Common myeloid progenitor, CD34-positive (primary cell): ENCODE measurements at places on chromosomes 3 and 15.

DNA sequence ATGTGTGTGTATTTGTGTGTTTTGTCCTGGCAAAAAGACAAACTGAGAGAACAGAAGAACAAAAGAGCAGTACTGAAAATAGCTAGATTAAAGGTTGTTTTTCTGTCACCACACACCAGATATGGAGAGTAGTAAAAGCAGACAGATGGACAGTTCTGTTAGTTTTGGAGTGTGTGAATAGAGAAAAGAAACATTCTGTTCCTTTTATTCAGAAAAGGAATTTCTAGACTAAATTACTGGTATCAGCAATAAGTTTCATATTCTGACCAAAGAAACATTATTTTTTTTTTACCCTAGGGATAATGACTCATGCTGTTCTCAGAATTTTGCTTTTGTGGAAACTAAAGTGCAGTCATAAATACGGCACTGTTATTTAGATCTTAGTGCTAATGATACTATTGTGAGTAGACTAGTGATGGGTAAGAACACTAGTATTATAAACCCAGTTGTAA lies 32.9 kb downstream of the PIK3CA start:
- H3K4me1 ChIP-seq, result peaks cover 11% of the 10 kb centered on the region
- no peaks in the 10 kb centered on the region for H3K27me3 ChIP-seq
- peak overlapping the region; percentile 25 for H3K27ac ChIP-seq
- H3K4me3 ChIP-seq, result no peak overlapping the region
- no peaks in the 10 kb centered on the region for H3K36me3 ChIP-seq

DNA sequence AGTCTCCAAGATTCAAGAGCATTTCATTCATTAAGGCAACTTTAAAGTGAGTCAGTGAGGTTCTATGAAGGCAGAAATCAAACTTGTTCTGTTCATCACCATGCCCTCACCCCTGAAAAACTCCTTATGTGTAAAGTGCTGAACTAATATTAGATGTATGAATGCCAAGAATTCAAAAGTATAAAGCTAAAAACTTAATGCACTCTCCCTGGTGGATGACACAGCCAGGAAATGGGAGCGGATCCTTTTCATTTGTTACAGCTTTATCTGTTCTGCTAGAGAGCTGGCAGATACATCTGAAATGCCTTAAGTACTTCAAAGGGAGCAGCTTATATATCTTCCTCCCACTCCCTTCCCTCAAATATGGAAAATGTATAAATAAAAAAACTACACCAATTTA lies 8.2 kb downstream of the TXNRD3 start:
- no peaks in the 10 kb centered on the region for H3K4me1 ChIP-seq
- H3K4me3 ChIP-seq, result no peak overlapping the region
- H3K27me3 ChIP-seq, result no peaks in the 10 kb centered on the region
- H3K36me3 ChIP-seq, result peaks cover 11% of the 10 kb centered on the region
- DNase-seq, result no peak
- no peak overlapping the region for H3K27ac ChIP-seq

GRCh38 chr3:61725851-61726333 lies 164.5 kb downstream of the PTPRG start:
- no peak overlapping the region for H3K27ac ChIP-seq
- H3K27me3 ChIP-seq, result no peaks in the 10 kb centered on the region
- no peaks in the 10 kb centered on the region for H3K36me3 ChIP-seq
- no peak for DNase-seq
- H3K4me3 ChIP-seq, result no peak overlapping the region
- no peaks in the 10 kb centered on the region for H3K4me1 ChIP-seq

GRCh38 chr3:194488055-194488742 lies 1.4 kb upstream of the ATP13A3 start:
- H3K27me3 ChIP-seq, result no peaks in the 10 kb centered on the region
- H3K27ac ChIP-seq, result no peak overlapping the region
- DNase-seq, result no peak
- no peaks in the 10 kb centered on the region for H3K36me3 ChIP-seq
- H3K4me3 ChIP-seq, result peak overlapping the region; percentile 85

GRCh38 chr3:14772533-14773138 lies 46.1 kb upstream of the FGD5 start:
- no peak overlapping the region for H3K27ac ChIP-seq
- H3K36me3 ChIP-seq, result no peaks in the 10 kb centered on the region
- no peaks in the 10 kb centered on the region for H3K27me3 ChIP-seq
- H3K4me3 ChIP-seq, result no peak overlapping the region

DNA sequence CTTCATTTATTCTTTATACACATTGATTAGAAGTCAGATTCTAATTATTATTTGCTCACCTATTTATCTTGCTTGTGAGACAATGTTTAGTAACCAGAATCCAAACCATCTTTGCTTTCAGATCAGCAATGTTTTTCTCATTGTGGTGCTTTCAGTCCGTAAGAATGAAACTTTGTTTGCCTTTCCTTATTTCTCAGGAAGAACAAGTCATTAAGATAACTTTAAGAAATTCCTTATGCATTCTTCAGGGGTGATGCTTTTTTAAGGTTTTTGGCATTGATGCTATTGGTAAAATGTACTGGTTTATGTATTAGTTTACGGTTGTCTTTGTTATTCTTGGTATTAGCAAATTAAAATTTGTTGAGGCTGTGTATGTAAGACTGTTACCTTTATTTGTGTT lies 120.8 kb upstream of the POU1F1 start:
- no peaks in the 10 kb centered on the region for H3K36me3 ChIP-seq
- no peak for DNase-seq
- H3K4me1 ChIP-seq, result no peaks in the 10 kb centered on the region
- H3K4me3 ChIP-seq, result no peak overlapping the region

DNA sequence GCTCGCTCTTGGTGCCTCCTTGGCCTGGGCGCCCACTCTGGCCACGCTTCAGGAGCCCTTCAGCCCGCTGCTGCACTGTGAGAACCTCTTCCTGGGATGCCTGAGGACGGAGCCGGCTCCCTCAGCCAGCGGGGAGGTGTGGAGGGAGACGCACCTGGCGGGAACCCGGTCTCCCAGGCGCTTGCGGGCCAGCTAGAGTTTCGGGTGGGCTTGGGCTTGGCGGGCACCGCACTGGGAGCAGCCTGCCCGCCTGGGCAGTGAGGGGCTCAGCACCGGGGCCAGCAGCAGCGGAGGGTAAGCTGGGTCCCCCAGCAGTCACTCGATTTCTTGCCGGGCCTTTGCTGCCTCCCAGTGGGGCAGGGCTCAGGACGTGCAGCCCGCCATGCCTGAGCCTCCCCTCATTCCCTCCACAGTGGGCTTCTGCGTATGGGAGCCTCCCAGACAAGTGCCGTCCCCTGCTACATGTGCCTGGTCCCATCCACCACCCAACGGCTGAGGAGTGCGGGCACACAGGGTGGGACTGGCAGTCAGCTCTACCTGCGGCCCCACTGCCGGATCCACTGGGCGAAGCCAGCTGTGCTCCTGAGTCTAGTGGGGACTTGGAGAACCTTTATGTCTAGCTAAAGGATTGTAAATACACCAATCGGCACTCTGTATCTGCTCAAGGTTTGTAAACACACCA lies 708.7 kb downstream of the VGLL3 start:
- H3K36me3 ChIP-seq, result no peaks in the 10 kb centered on the region
- H3K4me1 ChIP-seq, result no peaks in the 10 kb centered on the region
- H3K4me3 ChIP-seq, result no peak overlapping the region
- DNase-seq, result no peak

GRCh38 chr15:64386291-64386690 lies 1.3 kb upstream of the TRIP4 start:
- no peak overlapping the region for H3K4me3 ChIP-seq
- peaks cover 11% of the 10 kb centered on the region for H3K4me1 ChIP-seq
- H3K36me3 ChIP-seq, result no peaks in the 10 kb centered on the region
- no peak for DNase-seq
- H3K27me3 ChIP-seq, result no peaks in the 10 kb centered on the region

GRCh38 chr3:18379647-18380046 lies 45.5 kb downstream of the SATB1 start:
- no peaks in the 10 kb centered on the region for H3K27me3 ChIP-seq
- peaks cover 52% of the 10 kb centered on the region for H3K36me3 ChIP-seq
- H3K27ac ChIP-seq, result no peak overlapping the region
- H3K4me1 ChIP-seq, result peaks cover 4% of the 10 kb centered on the region
- H3K4me3 ChIP-seq, result no peak overlapping the region

- no peak overlapping the region for H3K4me3 ChIP-seq
- H3K4me1 ChIP-seq, result no peaks in the 10 kb centered on the region
- no peak for DNase-seq
- no peaks in the 10 kb centered on the region for H3K36me3 ChIP-seq
- H3K27ac ChIP-seq, result no peak overlapping the region
- H3K27me3 ChIP-seq, result no peaks in the 10 kb centered on the region
Measured at GRCh38 chr3:76264496-76264895, 479.1 kb upstream of the ZNF717 start.

DNA sequence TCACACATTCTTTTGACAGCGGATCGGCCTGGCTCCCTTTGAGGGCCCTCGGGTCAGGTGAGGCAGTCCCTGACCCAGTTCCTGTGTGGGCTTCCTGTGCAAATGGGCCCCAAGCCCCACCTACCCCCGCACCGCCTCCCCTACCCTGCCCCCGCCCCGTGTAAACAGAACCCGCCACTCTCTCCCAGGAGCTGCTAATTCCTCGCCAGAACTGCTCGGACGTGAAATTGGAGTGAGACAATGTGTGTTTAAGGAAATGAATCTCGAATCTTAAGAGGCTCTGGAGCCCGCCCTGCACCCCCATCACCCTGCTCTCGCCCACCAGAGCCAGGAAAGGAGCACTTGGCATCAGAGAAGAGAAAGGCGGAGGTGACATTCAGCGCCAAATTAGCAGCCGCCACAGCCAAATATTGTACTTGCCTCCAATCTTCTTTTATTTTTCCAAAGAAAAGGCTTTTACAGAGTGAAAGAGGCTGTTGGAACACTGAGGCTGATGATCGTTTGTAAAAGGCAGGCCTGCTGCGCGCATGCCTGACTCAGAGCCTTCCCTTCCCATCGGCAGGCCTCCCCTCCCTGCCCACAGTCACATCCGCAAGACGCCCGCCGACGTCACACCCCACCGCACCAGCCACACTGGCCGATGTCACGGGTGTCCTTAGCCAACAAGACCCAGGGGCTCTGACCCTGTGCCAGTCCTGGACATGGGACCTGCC lies 53.1 kb downstream of the CACNA2D2 start:
- peaks cover 9% of the 10 kb centered on the region for H3K4me1 ChIP-seq
- H3K27ac ChIP-seq, result peak overlapping the region; percentile 70
- no peak overlapping the region for H3K4me3 ChIP-seq
- no peaks in the 10 kb centered on the region for H3K27me3 ChIP-seq

- no peak overlapping the region for H3K27ac ChIP-seq
- DNase-seq, result peak; percentile 56
- H3K4me1 ChIP-seq, result peaks cover 24% of the 10 kb centered on the region
- H3K36me3 ChIP-seq, result peaks cover 13% of the 10 kb centered on the region
- H3K27me3 ChIP-seq, result no peaks in the 10 kb centered on the region
Measured at GRCh38 chr3:37479981-37480380, 305.6 kb upstream of the LRRFIP2 start.

DNA sequence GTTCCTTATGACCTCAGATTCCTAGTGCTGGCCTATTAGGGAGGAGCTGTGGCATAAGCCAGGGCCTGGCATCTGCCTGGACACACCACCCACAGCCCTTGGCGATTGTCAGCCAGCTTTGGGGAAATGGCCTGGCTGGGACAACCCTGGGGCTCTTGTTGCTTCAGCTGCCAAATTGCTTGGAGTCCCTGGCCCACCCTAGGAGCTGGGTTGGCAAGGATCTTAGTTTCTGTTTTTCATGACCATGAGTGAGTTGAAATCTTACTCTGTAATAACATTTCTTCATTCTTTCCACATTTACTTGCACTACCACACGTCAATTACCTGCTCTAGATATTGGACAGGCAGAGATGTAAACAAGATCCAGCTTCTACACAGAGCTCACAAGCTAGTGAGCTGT lies 1.9 kb upstream of the MYZAP start:
- H3K4me1 ChIP-seq, result peaks cover 17% of the 10 kb centered on the region
- no peaks in the 10 kb centered on the region for H3K36me3 ChIP-seq
- H3K27ac ChIP-seq, result no peak overlapping the region
- no peak overlapping the region for H3K4me3 ChIP-seq

- no peak for DNase-seq
- no peaks in the 10 kb centered on the region for H3K27me3 ChIP-seq
- no peaks in the 10 kb centered on the region for H3K4me1 ChIP-seq
- no peaks in the 10 kb centered on the region for H3K36me3 ChIP-seq
Measured at GRCh38 chr3:143287403-143287802, 167.8 kb downstream of the CHST2 start.

DNA sequence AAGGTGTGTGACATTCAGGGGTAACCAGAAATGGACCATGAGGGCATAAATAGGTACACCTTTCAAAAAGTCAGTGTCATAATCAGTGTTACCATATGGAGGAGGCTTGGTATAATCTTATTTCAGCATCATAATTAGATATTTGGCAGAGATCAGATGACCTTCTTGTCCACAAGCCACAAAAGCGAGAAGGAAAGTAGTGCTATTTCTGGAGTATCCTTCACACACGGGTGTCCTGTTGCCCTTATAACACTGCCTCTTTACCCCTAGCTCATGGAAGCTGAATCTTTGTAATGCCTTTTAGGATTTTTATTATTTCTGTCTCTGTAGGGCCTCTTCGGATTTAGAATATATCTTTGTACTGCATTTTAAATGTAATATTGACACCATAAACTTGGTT lies 132.8 kb downstream of the LRIG1 start:
- no peak overlapping the region for H3K4me3 ChIP-seq
- peaks cover 5% of the 10 kb centered on the region for H3K36me3 ChIP-seq
- no peaks in the 10 kb centered on the region for H3K4me1 ChIP-seq
- H3K27ac ChIP-seq, result no peak overlapping the region
- no peaks in the 10 kb centered on the region for H3K27me3 ChIP-seq

DNA sequence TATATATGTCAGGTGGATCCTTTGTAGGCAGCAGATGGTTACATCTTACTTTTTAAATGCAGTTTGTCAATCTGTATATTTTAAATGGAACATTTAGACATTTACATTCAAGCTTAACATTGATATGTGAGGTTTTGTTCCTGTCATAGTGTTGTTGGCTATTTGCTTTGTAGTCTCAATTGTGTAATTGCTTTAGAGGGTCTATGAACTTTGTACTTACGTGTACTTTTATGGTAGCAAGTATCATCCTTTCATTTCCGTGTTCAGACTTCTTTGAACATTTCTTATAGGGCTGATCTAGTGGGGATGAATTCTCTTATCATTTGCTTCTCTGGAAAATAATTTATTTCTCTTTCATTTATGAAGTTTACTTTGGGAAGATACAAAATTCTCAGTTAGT lies 656.0 kb downstream of the OTOL1 start:
- H3K27ac ChIP-seq, result no peak overlapping the region
- H3K4me1 ChIP-seq, result no peaks in the 10 kb centered on the region
- DNase-seq, result no peak
- H3K4me3 ChIP-seq, result no peak overlapping the region
- H3K36me3 ChIP-seq, result no peaks in the 10 kb centered on the region
